ENCODE measurements at places on chromosomes 1 and 21.
A peak's percentile ranks its signal among the peaks of the same experiment; 100 is the strongest.

DNA sequence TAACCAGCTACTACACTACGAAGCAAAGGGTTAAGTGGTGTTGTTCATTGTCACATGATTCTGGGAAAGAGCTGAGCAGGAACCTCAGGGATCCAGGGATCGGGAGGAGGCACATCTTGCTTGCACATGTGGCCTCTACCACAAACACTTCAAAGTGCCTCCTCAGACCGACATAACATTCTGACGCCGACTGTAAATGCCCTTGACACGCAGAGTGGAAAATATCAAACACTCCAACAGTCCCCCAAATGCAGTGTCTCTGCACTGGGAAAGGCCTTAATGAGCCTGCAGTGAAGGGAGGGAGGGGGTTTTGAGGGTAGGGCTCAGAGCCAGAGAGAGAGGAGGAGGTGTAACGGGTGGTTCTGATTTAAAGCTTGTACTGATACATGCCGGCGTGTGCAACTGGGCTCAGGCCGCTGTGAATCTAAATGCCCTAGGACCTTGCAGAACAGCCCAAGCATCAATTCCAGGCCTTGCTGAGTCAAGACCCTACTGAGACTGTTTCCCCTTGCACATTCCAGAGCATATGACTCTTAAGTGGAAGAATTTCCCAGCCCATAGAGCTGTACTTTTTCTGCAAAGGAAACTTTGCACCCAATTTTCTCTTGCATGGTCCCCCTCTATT, 163.7 kb downstream of the NTMT2 start:
- DNase-seq = no peak

DNA sequence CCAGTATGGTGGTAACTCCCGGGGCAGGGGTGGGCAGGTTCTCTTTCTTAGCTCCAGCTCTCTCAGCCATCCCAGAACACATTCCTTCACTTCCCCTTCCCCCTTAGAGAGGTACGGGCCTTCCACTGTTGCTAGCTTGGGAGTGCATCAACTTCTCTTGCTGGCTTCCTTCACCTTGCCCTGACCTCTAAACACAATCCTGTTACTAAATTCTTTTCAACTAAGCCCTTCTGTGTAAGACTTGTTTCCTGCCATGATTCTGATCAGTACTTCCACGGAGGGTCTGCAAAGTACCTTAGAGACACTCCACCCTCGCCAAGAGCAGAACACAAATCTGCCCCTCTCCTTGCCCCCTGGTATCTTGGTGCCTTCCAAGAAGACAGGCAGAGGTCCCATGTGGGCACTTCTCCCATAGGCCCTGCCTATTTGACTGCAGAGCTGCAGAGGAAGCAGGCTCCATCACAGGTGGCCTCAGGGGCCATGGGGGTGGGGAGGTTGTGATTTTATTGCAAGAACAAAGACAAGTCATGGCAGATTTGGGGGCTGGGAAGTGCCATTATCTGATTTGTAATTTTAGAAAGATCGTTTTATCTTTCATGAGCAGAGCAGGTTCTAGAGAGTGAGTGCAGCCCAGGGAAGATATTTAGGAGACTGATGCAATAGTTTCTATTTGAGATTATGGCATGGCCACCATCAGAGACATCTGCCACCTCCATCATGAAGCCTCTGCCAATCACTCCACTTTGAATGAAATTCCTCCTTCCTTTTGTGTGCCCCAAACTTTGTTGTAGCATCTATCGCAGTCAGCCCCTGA, 182.5 kb upstream of the JUN start:
- DNase-seq = no peak

DNA sequence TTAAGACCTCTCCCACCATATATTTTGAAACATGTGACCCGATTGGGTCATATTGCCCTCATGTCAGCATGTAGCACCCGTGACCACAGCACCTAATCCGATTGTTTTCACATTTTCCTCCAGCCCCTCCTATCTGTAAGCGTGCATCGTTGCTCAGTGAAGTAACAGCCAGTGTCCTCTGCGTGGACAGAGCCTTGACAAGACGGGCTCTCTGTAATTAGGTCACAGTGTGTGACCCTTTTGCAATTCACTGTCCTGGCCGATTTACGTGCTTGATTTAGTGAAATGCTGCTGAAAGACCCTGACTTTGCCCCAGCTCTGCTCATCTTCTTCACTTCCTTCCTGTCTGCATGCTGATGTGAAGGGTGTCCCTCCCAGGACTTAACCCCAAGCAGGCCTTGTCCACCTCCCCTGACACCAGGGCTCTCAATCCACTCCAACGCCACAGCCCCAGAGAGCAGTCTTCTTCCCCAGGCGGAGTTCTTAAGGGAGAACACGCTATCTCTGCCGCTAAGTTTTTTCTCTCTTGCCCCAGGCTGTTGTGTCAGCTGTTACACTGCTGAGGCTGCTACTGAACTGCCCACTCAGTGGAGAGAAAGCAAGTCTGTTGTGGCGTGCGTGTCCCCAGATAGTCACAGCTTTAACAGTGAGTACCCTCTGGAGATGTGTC, 19.4 kb downstream of the URB2 start:
- DNase-seq = no peak

GRCh38 chr1:153742411-153743142, 14.7 kb downstream of the INTS3 start:
- DNase-seq = no peak

GRCh38 chr1:172162236-172162635, 258.2 kb upstream of the C1orf105 start:
- DNase-seq = no peak

GRCh38 chr1:170306948-170307347, 161.2 kb downstream of the NTMT2 start:
- no peak for DNase-seq

GRCh38 chr1:33140153-33141149, 41.4 kb downstream of the TRIM62 start:
- DNase-seq = no peak

DNA sequence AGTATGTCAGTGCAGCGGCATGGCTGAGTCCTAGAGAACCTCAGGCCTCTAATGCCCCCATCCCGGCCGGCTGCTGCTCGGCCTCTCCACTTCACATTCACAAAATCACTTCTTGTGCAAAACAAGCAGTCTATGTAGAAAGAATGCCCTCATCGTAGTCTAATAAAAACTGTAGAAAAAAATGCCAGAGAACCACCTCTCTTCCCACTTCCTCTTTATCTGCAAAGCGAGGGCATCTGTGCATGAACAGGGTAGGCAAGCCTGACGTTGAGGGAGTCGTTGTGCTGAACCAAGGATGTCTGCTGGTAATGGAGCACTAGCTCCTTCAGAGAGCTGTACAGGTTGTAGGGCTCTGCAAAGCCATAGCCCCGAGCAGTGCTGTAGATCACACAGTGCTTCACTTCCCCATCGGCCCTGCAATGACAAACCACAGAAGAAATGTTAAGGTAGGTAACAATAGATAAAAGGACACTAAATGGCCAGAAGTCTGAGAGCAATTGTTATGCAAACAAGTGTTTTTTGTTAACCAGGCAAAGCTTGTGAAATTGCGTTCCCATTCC, 88.9 kb downstream of the PIK3R3 start:
- no peak for DNase-seq

DNA sequence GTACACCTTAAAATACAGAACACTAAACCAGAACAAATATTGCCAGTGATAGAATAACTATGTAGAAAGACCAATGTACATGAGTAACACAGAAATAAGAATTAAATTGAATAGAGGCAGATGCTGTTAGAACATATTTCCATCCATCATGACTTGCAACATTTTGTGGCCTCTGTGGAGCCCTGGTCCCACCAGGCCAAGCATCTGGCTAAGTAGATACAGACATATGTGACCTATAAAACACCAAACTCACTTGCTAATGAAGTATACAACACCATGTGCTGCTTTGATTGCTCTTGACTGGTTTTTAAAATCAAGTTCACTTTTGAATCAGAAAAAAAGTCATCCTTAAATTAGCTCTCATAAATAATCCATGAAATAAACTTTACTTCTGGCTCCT, 20.5 kb downstream of the SLC19A2 start:
- DNase-seq = no peak

DNA sequence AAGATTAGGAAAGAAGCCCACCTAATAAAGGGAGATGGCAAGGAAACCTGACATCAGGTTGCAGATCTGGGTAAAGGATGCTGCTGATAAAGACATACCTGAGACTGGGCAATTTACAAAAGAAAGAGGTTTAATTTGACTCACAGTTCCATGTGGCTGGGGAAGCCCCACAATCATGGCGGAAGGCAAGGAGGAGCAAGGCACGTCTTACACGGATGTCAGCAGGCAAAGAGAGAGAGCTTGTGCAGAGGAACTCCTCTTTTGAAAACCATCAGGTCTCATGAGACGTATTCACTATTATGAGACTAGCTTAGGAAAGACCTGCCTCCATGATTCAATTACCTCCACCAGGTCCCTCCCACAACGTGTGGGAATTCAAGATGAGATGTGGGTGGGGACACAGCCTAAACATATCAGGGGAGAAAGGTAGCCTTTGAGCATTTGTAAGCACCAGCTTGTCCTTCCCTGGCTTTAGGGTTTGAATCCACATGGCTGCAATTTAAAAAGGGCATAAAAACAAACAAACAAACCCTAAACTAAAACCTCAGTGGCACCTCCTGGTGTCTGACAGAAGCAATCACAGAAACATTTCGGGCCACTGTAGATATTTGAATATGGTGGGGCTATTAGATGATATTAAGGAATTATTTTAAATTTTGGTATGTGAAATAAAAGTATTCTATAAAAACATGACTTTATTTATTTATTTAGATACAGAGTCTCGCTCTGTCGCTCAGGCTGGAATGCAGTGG, 33.1 kb downstream of the SLC2A7 start:
- no peak for DNase-seq

GRCh38 chr1:3277011-3277471, 177.4 kb upstream of the ARHGEF16 start:
- DNase-seq = no peak

DNA sequence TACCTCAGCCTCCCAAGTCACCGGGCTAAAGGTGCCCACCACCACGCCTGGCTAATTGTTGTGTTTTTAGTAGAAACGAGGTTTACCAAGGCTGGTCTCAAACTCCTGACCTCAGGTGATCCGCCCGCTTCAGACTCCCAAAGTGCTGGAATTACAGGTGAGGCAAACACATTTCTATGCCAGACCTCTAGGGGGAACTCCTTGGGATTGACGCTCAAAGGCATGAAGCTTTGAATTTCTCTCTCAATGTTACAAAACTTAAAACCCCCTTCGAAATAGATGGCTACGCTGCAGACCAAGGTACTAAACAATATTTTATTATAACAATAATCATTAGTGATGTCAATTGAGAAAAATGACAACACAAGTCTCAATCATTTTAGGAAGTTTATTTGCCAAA, 330.0 kb downstream of the SETD4 start:
- DNase-seq = no peak

- no peak for DNase-seq
Measured at GRCh38 chr1:59605184-59605583, 209.6 kb upstream of the HOOK1 start.

DNA sequence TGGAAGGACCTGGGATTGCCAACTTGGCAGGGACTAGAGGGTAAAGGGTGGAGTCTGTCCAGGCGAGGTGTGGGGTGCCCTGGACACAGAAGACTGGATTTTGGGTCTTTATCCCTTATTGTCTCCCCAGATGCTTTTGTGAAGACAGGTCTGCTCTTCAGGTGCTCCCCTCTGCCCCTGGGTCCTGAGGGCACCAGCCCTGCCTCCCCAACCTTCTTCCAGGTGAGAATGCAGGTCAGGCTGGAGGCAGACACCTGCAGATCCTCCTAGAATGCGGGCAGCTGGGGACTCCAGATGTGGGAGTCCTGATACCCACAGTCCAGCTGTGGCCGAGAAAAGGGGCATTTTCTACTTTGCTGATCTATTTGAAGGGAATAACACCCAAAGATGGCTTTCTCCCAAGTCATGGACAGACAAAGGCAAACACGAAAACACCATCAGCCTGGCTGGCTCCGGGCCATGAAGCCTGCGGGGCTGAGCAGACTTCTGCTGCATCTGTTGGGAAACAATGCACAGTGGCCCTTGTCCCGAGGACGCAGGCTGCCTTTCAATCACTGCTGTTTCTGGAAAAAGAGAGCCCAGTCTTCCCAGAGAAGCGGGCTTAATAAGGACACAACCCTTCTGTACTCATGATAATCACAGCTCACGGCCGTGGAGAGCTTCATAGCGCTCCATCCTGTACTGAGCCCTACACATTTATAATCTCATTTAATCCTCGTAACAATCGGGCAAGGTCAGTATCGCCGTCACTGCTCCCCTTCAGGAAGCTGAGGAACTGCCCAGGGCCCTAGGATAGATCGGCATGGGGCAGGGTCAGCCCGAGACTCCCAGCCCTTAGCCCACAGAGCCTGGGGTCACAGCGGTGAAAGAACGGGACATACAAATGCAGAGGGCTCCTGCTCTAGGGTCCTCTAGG, 62.0 kb upstream of the ABCG1 start:
- peak; percentile 8 for DNase-seq

DNA sequence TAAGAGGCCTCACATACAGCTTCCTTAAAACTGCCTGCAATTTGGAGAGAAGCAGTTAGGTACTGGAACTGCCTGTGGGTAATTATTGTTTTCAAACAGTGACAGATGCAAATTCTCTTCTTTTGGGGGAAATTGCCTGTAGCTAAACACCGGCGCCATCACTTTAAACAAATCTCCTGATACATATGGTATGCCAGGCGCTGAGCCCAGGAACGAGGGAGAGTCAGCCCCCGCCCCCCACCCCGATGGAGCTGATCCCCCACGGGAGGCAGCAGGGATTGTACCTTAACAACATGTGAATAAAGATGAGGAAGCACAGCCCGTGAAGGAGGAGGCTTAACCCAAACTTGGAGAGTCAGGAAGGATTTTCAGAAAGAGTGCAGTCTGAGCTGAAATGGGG, 7.1 kb downstream of the TMEM51 start:
- DNase-seq = no peak

- no peak for DNase-seq
Measured at GRCh38 chr1:245386297-245386971, 231.6 kb downstream of the KIF26B start.

DNA sequence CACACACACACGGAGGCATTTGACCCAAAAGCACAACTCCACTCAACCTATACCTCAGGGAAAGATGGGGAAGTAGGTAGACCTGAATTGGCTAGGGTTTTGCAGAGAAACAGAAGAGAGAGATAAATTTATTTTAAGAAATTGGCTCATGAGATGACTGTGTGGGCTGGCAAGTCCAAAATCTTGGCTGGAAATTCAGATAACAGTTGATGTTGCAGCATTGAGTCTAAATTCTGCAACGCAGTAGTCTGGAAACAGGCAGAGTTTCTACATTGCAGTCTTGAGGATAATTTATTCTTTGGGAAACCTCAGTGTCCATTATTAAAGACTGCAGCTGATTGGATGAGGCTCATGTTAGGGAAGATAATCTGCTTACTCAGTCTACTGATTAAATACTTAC, 4.3 kb upstream of the LCE2B start:
- no peak for DNase-seq

GRCh38 chr21:41477641-41478318, 30.2 kb downstream of the TMPRSS2 start:
- DNase-seq = no peak

GRCh38 chr1:41366455-41367287, 5.4 kb downstream of the FOXO6 start:
- DNase-seq = peak; percentile 67

DNA sequence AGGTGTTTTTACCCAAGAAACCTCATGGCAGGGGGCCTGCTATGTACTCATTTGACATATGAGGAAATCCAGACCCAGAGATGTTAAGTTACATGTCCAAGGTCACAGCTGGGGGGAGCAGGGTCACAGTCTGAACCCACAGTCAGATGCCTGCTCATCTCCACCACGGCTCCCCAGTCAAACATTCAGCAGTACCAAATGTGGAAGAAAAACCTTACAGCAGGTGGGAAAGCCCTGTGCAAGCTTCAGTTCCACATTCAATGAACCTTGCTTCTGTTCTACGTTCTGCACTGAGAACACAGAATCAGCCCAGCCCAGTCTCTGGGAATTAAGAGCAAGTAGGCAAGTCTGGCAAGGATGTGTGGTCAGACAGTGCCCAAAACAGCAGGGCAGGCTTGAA, 35.2 kb downstream of the LRP8 start:
- DNase-seq = no peak
